ENCODE measurements at places on chromosomes 2 and 18.
A peak's percentile ranks its signal among the peaks of the same experiment; 100 is the strongest.

DNA sequence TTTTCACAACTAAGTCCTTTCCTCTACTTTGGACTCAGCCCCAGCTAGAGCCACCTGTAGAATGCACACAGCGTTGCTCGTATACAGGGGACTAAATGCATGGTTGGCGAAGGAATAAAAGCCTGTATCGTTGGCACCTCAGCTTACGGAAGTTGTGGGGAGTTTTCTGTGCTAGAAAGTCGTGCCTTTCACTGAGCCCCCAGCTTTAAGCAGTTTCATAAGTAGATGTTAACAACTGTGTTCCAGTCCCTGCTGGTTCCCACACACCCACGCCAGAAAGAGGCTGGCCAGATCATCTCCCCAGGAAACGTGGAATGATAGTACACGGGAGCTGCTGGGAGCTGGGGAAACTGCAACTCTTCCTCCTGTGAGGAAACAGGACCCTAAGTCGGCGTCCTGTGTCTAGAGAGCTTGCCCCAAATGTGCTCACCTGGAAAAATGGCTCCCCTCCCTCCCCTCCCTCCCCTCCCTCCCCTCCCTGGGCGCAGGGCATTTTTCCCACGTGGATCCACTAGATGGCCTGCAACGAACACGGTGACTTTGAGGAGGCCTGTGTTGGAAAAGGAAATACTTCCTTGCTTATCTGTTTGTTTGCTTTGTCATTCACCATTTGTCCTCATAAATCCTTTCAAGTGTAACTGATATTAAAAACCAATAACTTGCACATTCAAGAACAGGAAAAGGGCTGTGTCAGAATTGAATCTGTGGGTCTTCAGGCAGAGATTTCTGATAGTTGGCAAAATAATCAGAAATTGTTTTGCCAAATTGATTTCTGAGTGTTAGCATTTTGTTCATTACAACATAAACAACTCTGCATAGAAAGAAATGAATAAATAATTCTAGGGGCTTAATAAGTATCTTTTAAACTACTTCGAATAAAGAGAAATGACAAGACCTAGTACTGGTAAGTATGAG is 43.9 kb upstream of the RFX8 start:
- no peak for DNase-seq

DNA sequence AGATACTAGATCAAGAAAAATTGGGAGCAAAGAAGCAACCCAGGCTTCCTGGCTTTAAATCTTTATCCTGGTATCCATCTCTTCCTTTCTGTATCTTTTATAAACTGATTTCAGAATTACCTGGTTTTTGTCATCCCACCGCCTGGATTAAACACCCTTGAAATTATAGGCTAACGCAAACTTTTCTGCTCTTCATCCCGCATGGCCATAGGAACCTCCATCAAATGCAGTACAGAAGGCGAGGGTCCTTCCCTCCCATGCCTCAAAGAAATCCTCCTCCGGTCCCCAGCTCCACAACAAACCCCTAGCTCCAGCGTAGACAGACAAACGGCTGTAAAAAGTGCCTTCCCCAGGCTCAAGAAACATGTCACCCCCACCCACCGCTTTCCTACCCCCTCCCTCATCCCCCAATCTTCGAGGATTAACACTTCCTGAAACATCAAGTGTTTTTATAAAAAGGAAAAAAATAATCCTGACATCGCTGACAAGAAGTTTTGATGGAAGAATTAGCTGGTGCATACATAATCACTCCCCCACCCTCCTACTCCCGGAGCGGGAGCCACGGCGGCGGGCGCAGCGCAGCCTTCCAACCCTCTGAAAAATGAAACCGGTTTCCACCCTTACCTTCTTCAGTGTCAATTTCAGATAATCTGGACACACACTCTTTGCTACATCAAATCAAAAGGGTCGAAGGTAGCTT is 7.6 kb downstream of the DLX1 start:
- DNase-seq, result no peak

- DNase-seq, result no peak
Observed at GRCh38 chr2:223366566-223366965, 235.6 kb downstream of the SCG2 start.

GRCh38 chr18:11909061-11909455 is 941 bp upstream of the MPPE1 start:
- no peak for DNase-seq

DNA sequence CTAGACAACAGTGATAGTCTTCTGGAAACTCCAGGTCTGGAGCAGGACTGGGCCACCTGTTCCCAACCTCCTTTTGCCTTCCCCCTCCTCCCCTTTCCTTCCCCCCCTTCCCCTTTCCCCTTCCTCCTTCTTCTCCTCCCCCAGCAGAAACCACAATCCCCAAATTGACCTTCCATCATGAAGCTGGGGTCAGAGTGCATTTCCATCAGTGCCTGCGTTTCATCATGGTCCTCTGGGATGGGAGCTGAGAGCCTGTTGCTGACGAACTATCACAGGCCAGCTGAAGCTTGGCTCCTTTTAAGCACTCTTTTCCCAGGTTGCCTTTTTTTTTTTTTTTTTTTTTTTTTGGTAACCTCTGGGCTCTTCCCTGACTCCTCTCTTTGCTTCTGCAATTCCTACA is 52.6 kb upstream of the SMAD2 start:
- DNase-seq, result no peak

DNA sequence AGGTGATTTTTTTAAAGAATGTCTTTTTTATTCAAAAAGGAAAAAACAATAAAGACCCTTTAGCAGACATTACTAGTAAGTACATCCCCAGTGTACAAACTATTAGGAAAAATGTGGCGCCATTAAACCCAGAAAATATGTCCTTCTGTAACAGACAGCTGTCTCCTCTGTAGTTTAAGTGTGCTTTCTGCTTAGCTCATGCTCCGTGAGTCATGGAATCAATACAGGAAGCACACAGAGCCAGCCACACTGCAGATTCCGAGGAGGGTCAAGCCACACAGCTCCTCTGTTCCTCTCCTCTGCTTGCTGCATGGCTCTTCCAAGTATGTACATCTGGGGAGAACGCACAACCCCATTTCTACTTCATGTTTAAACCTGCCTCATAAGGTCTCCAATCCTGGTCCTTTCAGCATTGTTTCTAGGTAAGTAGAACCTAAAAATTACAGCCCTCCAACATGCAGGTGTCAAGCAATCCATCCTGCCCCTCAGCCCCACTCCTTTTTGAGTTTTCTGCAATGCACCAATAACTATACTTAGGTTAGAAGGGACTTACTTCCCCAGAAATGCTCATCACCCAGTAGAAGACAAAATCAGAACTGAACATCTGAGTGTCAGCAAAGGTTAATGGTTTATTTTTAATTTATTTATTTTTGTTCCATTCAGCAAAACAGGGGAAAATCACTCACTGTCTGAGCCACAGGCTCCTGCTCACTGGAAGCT is 37.5 kb downstream of the ACVR1 start:
- no peak for DNase-seq

DNA sequence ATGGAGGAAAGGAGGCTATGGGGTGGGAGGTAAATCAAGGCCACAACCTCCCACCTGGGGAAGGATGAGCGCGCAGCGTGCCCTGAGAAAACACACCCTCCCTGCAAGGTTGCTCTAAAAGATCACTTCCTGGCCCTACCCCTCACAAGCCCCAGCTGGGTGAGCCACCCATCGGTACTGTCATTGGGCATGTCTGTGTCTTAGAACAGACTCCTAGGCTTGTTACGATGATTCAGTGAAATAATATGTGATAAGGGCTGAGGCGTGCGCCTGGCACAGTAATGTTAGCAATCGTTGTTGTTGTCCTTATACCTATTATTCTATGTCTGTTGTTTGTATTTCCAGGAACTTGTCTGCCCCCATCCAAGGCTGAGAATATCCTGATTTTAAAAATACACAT is 175.1 kb downstream of the ZFP36L2 start:
- peak; percentile 81 for DNase-seq

DNA sequence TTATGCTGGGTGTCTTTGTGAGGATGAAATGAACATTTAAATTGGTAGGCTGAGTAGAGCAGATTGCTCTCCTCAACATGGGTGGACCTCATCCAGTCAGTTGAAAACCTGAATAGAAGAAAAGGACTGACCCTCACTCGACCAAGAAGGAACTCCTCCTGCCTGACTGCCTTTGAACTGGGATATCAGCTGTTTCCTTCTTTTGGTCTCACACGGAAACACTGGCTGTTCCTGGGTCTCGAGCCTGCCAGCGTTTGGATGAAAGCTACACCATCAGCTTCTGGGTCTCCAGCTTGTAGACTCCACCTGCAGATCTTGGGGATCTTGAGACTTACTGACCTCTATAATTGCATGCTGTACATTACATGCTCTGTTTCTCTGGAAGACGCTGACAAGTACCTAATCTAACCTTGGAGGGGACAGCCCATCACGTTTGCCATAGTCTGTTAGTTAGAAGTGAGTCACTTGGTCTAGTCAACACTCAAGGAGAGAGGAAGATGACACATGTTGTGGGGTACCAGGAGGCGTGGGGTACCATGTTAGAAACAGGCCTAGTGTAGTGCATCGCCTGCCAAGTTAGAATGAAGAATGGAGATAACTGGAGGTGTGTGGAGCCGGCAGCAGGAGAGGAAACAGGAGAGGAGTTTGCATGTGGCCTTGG is 267.0 kb downstream of the MREG start:
- DNase-seq, result no peak

DNA sequence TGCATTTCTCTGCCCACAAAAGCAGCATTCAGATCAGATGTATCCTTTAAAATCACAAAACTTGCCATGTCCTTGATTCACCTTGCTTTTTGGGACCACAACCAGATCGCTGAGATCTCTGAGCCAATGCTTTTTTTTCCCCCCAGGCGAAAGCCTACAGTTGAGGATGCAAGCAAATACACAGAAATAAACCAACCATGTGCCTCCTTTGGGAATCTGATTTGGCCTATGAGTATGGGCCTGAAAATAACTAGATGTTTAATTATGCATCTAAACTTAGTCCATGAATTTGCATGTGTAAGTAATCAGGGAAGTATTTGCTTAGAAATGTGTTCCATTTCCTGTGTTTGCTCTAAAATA is 49.7 kb upstream of the CDC42EP3 start:
- no peak for DNase-seq

DNA sequence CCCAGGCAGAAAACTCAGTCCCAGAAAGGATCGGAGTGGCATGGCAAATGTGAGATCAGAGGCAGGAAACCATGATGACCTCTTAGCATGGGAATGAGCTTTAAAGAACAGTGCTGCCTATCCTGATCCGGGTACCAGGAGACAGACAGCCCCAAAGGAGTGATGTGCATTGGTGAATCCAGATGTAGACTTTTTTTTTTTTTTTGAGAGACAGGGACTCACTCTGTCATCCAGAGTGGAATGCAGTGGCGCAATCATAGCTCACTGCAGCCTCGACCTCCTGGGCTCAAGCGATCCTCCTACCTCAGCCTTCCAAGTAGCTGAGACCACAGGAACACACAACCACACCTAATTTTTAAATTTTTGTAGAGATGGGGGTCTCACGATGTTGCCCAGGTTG is 122.7 kb downstream of the VAPA start:
- DNase-seq, result no peak

GRCh38 chr2:238852206-238852869 is 4.5 kb downstream of the TWIST2 start:
- no peak for DNase-seq

GRCh38 chr2:104584393-104584792 is 269.5 kb upstream of the POU3F3 start:
- DNase-seq, result no peak

GRCh38 chr2:439077-439476 is 151.2 kb upstream of the ALKAL2 start:
- no peak for DNase-seq

- peak; percentile 28 for DNase-seq
Observed at GRCh38 chr2:181104512-181105115, 124.2 kb downstream of the UBE2E3 start.

GRCh38 chr2:8543060-8543382 is 138.8 kb upstream of the ID2 start:
- no peak for DNase-seq

DNA sequence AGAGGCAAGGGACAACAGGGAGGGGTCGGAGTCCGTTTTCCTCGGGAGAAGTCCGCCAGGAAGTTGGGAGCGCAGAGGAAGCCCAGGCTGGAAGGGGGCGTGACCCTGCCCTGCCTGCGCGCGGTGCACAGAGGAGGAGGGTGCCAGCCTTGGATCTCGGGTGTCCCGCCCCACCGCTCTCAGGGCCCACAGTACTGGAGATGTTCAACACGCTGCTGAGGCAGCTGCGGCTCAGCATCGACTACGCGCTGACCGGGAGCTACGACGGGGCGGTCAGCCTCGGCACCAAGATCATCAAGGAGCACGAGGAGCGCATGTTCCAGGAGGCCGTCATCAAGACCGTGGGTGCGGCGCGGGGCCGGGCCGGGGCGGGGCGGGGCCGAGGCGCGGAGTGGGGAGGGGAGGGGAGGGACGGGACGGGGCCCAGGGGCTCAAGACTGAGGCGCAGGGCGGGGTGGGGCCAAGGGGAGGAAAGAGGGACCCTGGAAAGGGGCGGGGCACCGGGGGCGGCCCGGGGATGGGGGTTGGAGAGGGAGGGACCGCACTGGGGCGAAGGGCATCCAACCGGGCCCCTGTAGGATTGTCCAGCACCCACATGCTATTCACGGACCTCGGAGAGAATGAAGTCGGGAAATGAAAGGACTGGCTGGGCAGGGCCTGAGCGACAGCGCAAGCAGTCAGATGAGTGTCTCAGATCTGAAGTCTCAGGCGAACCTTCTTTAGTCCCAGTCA is 36.6 kb downstream of the POMC start:
- no peak for DNase-seq

DNA sequence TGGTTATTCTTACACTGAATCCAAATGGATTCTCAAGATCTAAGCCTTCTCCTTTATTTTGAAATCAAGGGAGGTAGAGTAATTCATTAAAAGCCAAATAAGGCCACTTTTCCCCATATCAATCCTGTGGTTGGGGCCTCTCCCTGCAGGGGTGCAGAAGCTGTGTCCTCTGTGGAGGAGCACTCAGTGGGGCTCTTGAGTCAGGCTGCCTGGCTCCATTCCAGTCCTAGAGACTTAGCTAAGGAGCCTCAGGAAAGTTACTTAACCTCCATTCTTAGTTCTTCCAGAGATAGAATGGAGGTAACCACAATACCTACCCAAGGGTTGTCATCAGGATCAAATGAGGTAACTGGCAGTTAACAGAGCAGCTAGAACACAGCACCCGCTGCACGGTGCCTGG is 564.3 kb downstream of the CMPK2 start:
- DNase-seq, result no peak

DNA sequence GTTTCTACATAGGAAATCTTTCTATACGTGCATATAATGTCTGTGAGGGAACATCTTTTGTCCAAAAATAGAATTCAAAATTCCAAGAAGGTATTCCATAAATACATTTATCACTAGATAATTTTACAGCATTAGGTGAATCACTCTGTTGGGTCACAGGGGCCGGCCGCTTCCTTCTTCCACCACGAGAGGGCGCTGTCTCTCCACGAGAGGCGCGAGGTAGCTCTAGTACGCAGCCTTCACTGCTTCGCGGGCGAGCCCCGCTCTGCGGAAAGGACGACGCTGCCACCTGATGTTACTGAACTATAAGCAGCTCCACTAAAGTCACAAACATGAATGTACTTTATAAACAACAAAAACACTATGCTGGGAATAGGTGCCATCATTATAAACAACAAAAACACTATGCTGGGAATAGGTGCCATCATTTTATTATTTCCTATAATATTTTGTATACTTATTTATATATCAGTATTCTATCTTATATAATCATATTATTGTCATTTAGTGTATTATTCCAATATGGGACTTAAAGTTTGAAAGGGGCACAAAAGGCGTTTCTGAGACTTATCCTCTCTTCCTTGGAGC is 69.4 kb upstream of the REV1 start:
- peak; percentile 95 for DNase-seq

GRCh38 chr2:14944562-14945346 is 312.2 kb downstream of the LRATD1 start:
- DNase-seq, result no peak
